Natural killer cell (primary cell): ENCODE measurements at places on chromosomes 11 and 22. TPM values are rescaled to one million over a fixed set of nuclear protein-coding genes. Genes with fewer than 3 reads are reported as not detected.

GRCh38 chr11:131036514-131036913 lies 120.2 kb upstream of the SNX19 start:
- H3K4me3 ChIP-seq, result no peak overlapping the region
- H3K27ac ChIP-seq, result no peak overlapping the region
- no peaks in the 10 kb centered on the region for H3K4me1 ChIP-seq
- no peak for DNase-seq

GRCh38 chr11:47357985-47358730 lies 5.7 kb upstream of the MYBPC3 start:
- no peak overlapping the region for H3K27ac ChIP-seq
- peaks cover 24% of the 10 kb centered on the region for H3K4me1 ChIP-seq
- DNase-seq, result no peak
- no peaks in the 10 kb centered on the region for H3K27me3 ChIP-seq
- H3K36me3 ChIP-seq, result no peaks in the 10 kb centered on the region

- H3K27ac ChIP-seq, result no peak overlapping the region
- no peaks in the 10 kb centered on the region for H3K4me1 ChIP-seq
- H3K27me3 ChIP-seq, result peaks cover 3% of the 10 kb centered on the region
- H3K4me3 ChIP-seq, result no peak overlapping the region
Measured at GRCh38 chr11:95140397-95141033, 50.9 kb downstream of the ENDOD1 start.

The RIMBP3B gene
- not detected for total RNA-seq

GRCh38 chr11:116513278-116513823 lies 259.4 kb downstream of the BUD13 start:
- no peaks in the 10 kb centered on the region for H3K27me3 ChIP-seq
- H3K27ac ChIP-seq, result no peak overlapping the region
- H3K4me1 ChIP-seq, result no peaks in the 10 kb centered on the region
- no peak for DNase-seq
- no peak overlapping the region for H3K4me3 ChIP-seq
- H3K36me3 ChIP-seq, result no peaks in the 10 kb centered on the region

DNA sequence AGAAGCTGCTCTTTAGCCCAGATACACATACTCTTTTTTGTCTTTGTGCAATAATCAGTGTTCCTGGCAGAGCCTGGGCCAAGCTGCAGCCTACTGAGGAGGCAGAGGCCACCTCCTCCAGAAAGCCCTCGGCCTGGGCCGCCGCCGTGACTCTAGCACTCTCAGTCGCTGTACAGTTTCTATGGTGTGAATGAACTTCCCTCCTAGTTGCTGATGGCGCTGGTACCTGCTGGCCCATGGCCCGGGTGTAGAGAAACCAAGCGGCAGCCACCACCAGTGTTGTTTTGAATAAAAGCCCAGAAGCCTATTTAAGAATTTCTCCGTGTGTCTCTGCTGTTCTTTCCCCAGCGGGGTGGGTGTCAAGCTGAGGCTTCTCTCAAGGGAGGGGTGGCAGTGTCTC lies 118.9 kb downstream of the CACNA1I start:
- DNase-seq, result no peak
- H3K4me1 ChIP-seq, result no peaks in the 10 kb centered on the region
- no peak overlapping the region for H3K27ac ChIP-seq
- H3K36me3 ChIP-seq, result no peaks in the 10 kb centered on the region

GRCh38 chr22:18042685-18043084 lies 18.3 kb upstream of the MICAL3 start:
- DNase-seq, result no peak
- H3K27ac ChIP-seq, result no peak overlapping the region
- no peaks in the 10 kb centered on the region for H3K4me1 ChIP-seq
- no peaks in the 10 kb centered on the region for H3K36me3 ChIP-seq
- H3K27me3 ChIP-seq, result no peaks in the 10 kb centered on the region

DNA sequence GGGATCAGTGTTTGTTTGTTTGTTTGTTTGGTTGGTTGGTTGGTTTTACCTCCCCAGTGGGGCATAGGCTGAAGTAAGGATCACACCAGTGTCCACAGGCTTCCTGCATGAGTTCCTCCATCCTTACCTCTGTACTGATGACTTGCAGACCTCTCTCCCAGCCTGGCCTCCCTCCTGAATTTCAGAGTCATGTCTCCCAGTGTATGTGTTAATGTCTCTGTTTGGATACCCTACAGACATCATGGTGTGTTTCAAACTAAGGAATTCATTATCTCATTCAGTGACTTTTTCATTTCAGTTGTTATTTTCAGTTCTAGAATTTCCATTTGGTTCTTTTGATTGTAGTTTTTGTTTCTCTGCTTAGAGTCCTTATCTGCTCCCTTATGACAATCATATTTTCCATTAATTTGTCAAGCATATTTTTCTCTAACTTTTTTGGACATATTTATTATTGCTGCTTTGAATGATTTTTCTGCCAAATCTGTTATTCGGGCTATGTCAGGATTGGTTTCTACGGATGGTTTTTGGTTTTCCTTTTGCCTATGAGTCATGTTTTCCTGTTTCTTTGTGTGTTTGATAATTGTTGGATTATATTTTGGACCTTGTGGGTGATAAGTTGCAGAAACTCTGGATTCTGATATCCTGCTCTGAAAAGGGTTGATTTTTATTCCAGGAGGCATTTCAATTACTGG lies 23.6 kb downstream of the MYEOV start:
- H3K27ac ChIP-seq, result no peak overlapping the region
- H3K36me3 ChIP-seq, result no peaks in the 10 kb centered on the region
- H3K4me1 ChIP-seq, result peaks cover 5% of the 10 kb centered on the region
- H3K27me3 ChIP-seq, result no peaks in the 10 kb centered on the region

The PRR33 gene
- total RNA-seq, result 0.32 TPM

- peaks cover 18% of the 10 kb centered on the region for H3K4me1 ChIP-seq
- no peak for DNase-seq
- peaks cover 2% of the 10 kb centered on the region for H3K36me3 ChIP-seq
- H3K4me3 ChIP-seq, result no peak overlapping the region
- H3K27me3 ChIP-seq, result no peaks in the 10 kb centered on the region
Measured at GRCh38 chr22:41482319-41482935, 13.5 kb downstream of the ACO2 start.

GRCh38 chr11:12165237-12165875 lies 55.0 kb downstream of the MICAL2 start:
- no peak overlapping the region for H3K27ac ChIP-seq
- H3K27me3 ChIP-seq, result no peaks in the 10 kb centered on the region
- H3K4me1 ChIP-seq, result peaks cover 8% of the 10 kb centered on the region
- no peak for DNase-seq

DNA sequence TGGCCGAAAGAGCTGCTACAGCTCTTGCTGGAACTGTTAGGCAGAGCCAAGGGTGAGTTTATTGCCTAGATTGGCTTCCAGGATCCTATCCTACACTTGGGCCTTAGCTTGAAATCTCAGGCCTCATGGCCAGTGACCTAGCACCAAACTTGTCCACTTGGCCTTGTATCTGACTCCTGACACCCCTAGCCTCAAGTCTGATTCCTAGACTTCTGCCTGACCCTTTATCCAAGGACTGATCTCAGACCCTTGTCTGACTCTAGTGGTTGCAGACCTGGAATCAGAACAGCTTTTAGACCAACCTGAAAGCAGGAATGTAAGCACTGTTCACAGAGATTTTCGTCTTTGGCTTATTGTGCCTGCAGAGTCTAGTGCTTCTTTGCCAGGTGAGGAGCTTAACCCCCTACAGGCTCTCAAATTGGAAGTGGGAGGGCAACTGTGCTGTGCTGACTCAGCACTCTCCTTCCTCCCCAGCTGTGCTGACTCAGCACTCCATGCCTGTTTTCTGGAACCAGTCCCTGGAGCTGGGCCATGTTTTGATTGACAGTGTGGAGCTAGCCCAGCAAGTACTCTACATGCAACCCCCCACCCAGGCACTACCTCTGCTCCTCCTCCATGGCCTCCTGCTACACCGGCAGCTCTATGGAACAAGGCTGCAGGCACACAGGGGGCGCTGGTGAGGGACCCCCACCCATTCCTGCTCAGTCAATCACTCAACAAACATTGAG lies 35.1 kb downstream of the RRP8 start:
- no peaks in the 10 kb centered on the region for H3K36me3 ChIP-seq
- no peak overlapping the region for H3K4me3 ChIP-seq
- no peak for DNase-seq
- H3K4me1 ChIP-seq, result no peaks in the 10 kb centered on the region
- no peaks in the 10 kb centered on the region for H3K27me3 ChIP-seq
- no peak overlapping the region for H3K27ac ChIP-seq
